Mammary epithelial cell (primary cell): ENCODE measurements at places on chromosomes 7 and 10. TPM values are rescaled to one million over a fixed set of nuclear protein-coding genes. Genes with fewer than 3 reads are reported as not detected.

The UCMA gene
- not detected for total RNA-seq

- peak; percentile 86 for DNase-seq
These were observed 141.3 kb upstream of the FZD8 start for GRCh38 chr10:35783305-35783838.

The ACTR3C gene
- total RNA-seq = 8.3 TPM

The ZC3HAV1L gene
- total RNA-seq = 7.6 and 9.9 TPM in 2 replicates

DNA sequence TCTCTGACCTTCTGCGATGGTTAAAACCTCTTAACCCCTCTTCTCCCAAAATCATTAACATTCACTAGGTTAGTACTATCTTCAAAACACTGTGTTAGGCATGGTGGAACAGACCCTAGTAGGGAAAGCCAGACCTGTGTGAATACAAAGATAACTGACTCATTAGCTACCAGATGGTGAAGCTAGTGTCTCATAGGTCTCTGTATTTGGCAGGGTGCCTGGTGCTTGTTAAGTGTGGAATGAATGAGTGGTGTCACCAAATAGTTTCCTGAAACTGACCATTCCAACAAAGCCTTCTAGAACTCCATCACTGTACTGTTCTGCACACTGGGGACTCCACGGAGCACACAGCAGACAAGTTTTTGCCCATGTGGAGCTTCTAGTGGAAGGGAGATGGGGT lies 27.7 kb upstream of the TM9SF3 start:
- DNase-seq = peak; percentile 83

The ABCC2 gene
- 0.66 and 0.75 TPM in 2 replicates for total RNA-seq

- DNase-seq = no peak
These were observed 274.7 kb downstream of the USP6NL start for GRCh38 chr10:11336722-11337162.

- DNase-seq = no peak
These were observed 293.3 kb upstream of the MKI67 start for GRCh38 chr10:128419466-128420019.

- DNase-seq = peak; percentile 31
These were observed 77.3 kb downstream of the CDC14C start for GRCh38 chr7:49001610-49002033.

The PGAM1 gene
- total RNA-seq = 380 TPM

GRCh38 chr10:119416855-119417254 lies 125.7 kb downstream of the RGS10 start:
- peak; percentile 41 for DNase-seq

DNA sequence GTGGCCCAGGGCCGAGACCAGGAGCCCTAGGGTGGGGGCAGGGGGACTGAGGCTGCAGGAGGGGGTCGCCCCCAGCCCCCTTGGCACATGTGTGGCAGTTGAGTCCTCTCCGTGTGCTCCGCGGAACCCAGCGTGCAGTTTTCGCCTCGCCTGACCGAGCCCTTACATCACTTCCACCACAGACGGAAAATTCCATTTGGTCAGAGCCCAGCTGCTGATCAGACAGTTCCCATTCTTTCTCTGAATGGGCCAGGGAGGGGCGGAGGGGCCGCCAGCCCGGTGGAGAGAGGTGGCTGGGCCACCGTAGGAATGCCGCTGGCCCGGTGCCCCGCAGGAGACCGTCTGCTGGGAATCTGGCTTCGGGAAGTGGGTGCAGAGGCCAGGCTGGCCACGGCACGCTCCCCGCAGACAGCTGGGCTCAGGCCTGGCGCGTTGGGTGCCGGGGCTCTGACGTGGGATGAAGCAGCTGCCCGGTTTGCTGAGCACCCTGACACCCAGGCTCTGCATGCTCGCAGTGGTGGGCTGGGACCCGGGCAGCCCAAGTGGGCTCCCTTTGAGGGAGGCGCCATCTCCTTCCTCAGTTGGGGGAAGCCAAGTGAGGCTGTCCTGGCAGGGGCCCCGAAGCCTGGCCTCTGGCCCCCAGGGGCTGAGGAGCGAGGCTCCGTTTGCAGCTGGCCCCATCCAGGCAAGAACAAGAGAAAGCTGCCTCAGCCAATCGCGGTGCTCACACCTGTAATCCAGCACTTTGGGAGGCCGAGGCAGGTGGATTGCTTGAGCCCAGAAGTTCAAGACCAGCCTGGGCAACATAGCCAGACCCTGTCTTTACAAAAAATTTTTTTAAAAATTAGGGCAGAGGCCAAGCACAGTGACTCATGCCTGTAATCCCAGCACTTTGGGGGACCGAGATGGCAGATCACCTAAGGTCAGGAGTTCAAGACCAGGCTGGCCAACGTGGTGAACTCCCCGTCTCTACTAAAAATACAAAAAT lies 9.9 kb downstream of the TTYH3 start:
- peak; percentile 76 for DNase-seq

GRCh38 chr10:12597788-12598765 lies 248.7 kb downstream of the CAMK1D start:
- DNase-seq = no peak

DNA sequence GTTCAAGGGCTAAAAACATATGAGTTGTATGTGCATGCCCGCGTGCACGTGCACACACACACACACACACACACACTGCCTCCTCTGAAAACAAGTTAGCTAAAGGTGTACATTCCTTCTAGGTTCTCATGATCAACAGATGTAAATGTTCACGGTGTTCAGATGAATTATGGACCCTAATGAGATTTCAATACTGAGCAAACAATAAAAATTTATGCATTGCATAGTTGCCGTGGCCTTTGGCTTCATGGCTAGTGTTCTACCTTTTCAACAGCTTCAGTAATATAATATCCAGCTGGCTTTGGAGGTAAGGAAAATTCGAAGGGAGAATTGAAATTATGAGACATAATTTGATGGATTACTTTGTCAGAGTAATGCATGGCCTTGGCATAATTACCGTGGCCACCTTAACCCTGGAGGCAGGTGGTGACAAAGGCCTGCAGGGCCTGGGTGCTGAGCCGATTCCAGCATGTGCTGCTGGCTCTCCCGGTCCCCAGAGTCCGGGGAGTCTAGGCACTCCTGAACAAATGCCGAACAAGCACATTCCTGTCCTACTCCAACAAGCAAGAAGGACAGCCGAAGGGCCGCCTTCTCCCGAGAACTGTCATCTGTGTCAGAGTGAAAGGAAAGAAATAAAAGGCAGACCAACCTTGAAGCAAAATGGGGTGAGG lies 166.6 kb upstream of the TCF7L2 start:
- no peak for DNase-seq

DNA sequence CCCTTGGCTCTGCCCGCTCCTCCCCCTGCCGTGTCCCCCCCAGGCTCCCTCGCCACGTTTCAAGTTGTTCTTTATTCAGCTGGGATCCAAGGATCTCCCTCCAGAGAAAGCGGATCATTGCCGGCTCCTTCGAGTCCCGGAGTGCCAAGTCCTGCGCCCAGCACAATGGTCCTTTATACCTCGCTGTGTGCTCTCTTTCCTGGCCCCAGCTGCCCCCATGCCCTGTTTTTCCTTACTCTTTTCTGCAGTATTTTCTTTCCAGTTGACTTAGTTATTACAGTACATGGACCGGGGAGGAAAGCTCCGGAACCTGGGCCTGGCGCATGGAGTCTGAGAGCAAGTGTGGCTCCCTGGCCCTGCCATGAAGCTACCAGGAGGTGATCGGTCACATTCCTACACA lies 88.1 kb upstream of the KMT2C start:
- DNase-seq = no peak

DNA sequence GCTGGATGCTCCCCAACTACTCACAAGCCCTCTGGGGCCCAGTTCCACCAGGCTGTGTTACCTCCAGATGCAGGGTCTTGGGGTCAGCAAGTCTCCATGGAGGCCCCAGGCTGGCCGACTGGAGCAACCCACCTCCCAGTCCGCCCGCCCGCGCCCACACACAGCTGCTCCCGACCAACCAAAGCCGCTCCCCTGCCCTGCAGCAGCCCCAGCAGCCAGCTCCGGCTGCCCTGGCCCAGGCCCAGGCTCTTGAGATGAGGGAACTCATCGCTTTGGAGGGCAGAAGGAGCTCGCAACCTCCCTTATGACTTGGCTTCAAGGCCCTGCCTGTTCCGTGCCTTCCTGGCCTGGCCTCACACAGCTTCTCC lies 47.2 kb downstream of the LRRC20 start:
- DNase-seq = no peak

The SORCS1 gene
- total RNA-seq = not detected in 2 replicates

The SKAP2 gene
- total RNA-seq = 19.8 TPM

- no peak for DNase-seq
These were observed 222.6 kb downstream of the HTR7 start for GRCh38 chr10:90635111-90635765.

The CLEC5A gene
- total RNA-seq = 0.52 and 0.59 TPM in 2 replicates

The SMO gene
- total RNA-seq = 15.2 TPM

GRCh38 chr10:24382596-24382978 lies 173.6 kb downstream of the KIAA1217 start:
- DNase-seq = peak; percentile 78

DNA sequence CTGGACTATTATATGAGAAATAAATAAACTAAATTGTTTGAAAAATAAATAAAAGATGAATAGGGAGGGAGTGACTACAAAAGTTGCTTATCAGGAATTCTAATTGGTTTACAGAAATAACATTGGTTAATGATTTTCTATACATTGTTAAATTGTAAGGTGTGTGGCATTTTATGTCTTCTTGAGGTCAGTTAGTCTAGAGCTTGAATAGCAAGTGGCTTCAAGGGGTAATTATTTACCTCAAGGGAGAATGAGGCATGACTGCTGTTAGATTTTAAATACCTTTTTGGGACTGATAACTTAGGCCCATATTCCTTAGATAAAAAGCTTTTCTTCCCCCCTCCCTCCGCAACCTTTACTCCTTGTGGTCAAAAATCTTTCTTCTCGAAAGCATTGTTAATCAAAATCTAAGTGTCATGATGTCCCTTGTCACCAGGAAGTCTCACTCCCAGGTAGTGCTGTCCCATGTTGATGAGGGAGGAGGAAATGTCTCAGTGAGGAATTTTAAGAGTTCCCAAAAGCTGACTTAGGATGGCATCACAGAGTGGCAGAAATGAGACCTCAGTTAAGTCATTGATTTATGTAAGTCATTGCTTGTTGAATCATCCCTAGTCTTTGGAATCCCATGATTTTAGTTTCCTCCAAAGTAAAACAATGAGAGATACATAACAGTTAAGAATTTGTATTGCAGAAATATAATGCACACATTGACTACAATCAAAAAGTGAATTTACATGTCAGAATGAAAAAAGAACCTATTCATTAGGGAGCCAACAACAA lies 71.5 kb downstream of the MAPK8 start:
- DNase-seq = no peak

- no peak for DNase-seq
These were observed 68.7 kb downstream of the MBL2 start for GRCh38 chr10:52703898-52704297.

DNA sequence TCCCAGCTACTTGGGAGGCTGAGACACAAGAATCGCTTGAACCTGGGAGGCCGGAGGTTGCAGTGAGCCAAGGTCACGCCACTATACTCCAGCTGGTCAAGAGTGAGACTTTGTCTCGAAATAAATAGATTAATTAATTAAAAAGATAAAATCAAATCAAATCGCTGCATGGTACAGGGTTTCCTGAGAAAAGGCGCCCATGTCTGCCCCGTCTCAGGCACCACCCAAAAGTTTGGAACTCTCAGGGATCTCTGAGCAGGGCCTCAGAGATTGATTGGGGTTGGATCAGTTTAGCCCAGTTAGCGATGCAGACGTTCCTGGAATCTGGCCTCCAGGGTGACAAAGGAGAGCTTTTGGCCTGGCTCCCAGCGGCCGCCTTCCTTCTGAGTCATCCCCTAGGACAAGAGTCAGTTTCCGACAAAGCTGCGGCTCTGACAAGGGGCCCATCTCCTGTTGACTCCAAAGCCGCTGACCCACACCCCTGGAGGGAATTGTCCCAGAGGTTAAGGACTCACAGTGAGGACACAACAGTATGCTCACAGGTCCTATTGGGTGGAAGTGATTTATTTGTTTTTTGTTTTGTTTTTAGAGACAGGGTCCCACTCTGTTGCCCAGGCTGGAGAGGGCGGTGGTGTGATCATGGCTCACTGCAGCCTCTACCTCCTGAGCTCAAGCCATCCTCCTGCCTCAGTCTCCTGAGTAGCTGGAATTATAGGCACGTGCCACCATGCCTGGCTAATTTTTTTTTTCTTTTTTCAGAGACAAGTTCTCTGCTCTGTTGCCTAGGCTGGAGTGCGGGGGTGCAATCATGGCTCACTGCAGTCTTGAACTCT lies 6.8 kb downstream of the ORAI2 start:
- DNase-seq = peak; percentile 56

The GRID2IP gene
- not detected in 2 replicates for total RNA-seq

The NKX2-3 gene
- total RNA-seq = not detected in 2 replicates

GRCh38 chr7:144842377-144842851 lies 6.6 kb upstream of the TPK1 start:
- DNase-seq = peak; percentile 24

DNA sequence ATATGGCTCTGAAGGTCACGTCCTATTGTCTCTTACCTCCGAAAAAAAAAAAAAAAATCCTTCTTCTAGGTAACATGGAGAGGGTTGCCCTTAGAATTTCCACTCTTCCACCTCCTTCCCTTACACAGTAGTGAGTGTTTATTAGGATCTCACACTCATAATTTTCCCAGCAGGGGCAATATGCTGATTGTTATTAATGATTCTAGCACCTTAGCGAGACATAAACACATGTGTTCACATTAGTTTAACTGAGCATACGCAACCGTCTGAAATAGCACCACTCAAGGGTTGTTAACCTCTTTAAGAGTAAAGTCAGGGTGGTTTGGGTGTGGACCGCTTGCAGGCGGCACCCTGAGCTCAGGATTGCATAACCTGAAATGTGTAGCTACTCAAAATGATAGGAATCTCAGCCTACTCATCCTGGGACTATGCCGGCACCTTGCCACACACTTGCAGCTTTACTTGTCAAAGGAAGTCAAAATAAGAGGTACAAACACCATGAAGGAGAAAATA lies 52.2 kb downstream of the CPEB3 start:
- DNase-seq = peak; percentile 88

The MYOZ1 gene
- not detected in 2 replicates for total RNA-seq

GRCh38 chr10:11898372-11899066 lies 75.4 kb downstream of the PROSER2 start:
- DNase-seq = peak; percentile 85

The AKR1C2 gene
- 28.0 and 30.4 TPM in 2 replicates for total RNA-seq

- no peak for DNase-seq
These were observed 35.8 kb downstream of the PAX2 start for GRCh38 chr10:100781145-100781665.
